Endodermal cell (in vitro differentiated cells): ENCODE measurements at places on chromosomes 11 and 22. TPM values are rescaled to one million over a fixed set of nuclear protein-coding genes. Genes with fewer than 3 reads are reported as not detected.

The NXPE2 gene
- total RNA-seq = 0.11 and 0.18 TPM in 2 replicates

The ROBO4 gene
- 0.25 and 0.59 TPM in 2 replicates for total RNA-seq

The AQP11 gene
- 0.70 to 1.8 TPM (median 1.7 TPM) in 3 replicates for total RNA-seq

The MRGPRE gene
- total RNA-seq = not detected in 3 replicates

The TMEM191C gene
- total RNA-seq = 3.3 and 4.4 TPM in 2 replicates

The CACNA1I gene
- 2.1 and 2.2 TPM in 2 replicates for total RNA-seq

The RAG2 gene
- not detected in 3 replicates for total RNA-seq

The BRD1 gene
- total RNA-seq = 49.5 and 54.9 TPM in 2 replicates

The PARVG gene
- 0.18 and 0.44 TPM in 2 replicates for total RNA-seq

The VSIG10L2 gene
- not detected in 3 replicates for total RNA-seq

The RFPL3 gene
- 0.23 TPM in 1 of 3 replicates, not detected in the others for total RNA-seq

The EXPH5 gene
- total RNA-seq = 3.4 to 7.1 TPM (median 6.4 TPM) in 3 replicates

The TMEM151A gene
- not detected in 3 replicates for total RNA-seq

The OPCML gene
- total RNA-seq = 0.86 and 0.97 TPM in 2 replicates

The PIH1D2 gene
- 1.9 to 2.5 TPM (median 2.0 TPM) in 3 replicates for total RNA-seq

The ANO1 gene
- total RNA-seq = 1.6 to 3.0 TPM (median 1.9 TPM) in 3 replicates
